Mesenteric fat pad (tissue), 1 donor: ENCODE measurements at places on chromosomes 3 and 15. TPM values are rescaled to one million over a fixed set of nuclear protein-coding genes. Genes with fewer than 3 reads are reported as not detected.

- DNase-seq, result no peak
These were observed 610.9 kb upstream of the ALCAM start for GRCh38 chr3:104755791-104756190.

DNA sequence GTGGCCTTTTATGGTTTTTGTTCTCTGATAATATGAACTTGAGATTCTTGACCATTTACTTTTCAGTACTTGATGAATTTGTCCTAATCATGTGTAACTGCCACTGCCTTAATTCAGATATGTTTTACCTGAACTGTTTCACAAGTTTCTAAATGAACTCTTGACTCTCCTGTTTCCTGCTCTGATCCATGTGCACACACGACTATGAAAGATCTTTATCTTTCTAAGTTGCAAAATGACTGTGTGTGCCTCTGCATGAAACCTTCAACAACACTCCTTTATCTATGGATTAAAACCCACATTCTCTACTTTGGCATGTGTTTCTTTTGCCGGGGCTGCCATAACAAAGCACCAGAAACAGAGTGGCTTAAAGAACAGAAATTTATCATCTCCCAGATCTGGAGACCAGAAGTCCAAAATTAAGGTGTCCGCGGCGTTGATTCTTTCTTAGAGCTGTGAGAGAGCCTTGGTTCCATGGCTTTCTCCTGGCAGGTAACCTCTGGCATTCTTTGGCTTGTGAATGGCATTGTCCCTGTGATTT lies 275.0 kb downstream of the ADAMTSL3 start:
- DNase-seq, result no peak

GRCh38 chr3:106675451-106675850 lies 701.8 kb upstream of the CCDC54 start:
- DNase-seq, result no peak

DNA sequence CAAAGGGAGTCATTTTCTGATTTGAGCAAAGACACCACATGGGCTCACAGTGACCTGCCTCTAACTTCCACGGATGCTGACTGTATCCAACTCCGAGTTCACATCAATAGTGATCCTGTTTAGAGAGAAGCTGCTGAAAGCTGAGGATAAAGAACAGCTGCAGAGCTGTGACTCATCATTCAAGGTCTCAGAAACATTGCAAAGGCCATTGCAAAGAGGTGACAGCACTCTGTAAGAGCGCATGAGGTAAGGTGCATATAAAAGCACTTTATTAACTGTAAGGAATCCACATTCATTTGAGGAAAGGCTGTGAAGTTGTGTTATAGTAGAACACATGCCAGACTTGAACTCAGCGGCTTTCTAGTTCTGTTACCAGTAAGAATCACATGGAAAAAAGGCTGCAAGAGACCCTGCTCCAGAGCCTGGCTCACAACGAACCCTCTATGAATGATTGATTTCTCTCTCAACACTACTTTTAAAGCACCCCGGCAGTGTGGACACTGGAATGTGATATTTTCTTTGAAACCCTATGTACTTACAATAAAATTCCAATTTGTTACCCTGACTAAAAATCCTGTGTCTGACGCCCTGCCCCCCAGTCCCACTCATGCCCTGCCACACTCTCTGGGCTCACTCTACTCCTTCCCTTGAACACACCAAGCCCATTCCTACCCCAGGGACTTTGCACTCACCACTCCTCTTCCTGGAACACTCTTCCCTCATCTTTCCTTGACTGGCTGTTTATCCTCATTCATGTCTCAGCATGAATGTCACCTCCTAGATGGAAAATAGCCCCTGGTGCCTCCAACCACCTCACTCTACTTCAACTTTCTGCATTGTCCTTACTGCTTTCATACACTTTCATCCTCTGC lies 111.2 kb downstream of the LSM3 start:
- no peak for DNase-seq

- no peak for DNase-seq
These were observed 219.9 kb downstream of the NFKBIZ start for GRCh38 chr3:102069211-102069662.

DNA sequence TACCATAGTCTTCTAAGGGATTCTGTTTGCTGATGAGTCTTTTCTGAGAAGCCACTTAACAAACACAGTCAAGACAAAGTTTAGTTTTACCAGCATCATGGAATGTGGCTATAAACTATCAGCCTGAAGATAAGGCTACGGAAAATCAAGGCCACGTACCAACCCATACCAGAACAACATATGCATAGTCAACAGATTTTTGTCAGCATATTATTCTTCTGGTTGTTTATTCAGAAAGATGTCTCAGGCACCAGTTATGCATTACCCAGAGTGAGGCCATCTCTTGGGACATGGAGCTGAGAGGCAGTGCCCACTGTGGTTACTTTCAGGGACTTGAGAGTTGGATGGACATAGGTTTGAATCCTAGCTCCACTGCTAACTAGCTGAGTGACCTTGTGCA lies 60.4 kb downstream of the SOX2 start:
- no peak for DNase-seq

Gene TM4SF1
- total RNA-seq, result 87.8 TPM

Gene ECE2
- not detected for total RNA-seq
